ENCODE measurements at places on chromosomes 5 and 9. TPM values are rescaled to one million over a fixed set of nuclear protein-coding genes. Genes with fewer than 3 reads are reported as not detected.

The ACOT12 gene
- total RNA-seq: not detected

The KYAT1 gene
- total RNA-seq: 9.5 TPM

The GPR21 gene
- not detected for total RNA-seq

The EXOSC2 gene
- 56.3 TPM for total RNA-seq

The SLC2A6 gene
- total RNA-seq: 21.6 TPM

The SLC6A19 gene
- 0.01 TPM for total RNA-seq

The SLC34A3 gene
- not detected for total RNA-seq

The SLC6A7 gene
- 0.02 TPM for total RNA-seq

The CLIC3 gene
- 4.5 TPM for total RNA-seq

The DDX4 gene
- not detected for total RNA-seq

The FOXD4L5 gene
- total RNA-seq: not detected

The CDK9 gene
- total RNA-seq: 49.4 TPM

The CCNH gene
- 39.8 TPM for total RNA-seq

The GABRP gene
- total RNA-seq: not detected

Data from A549 treated with CORT108297 at 1 μM for 4 hours (cell line).